M059J (cell line): ENCODE measurements at places on chromosomes 1 and 21.

- peak; percentile 97 for DNase-seq
These were observed 21.7 kb upstream of the TUT4 start for GRCh38 chr1:52574594-52574993.

DNA sequence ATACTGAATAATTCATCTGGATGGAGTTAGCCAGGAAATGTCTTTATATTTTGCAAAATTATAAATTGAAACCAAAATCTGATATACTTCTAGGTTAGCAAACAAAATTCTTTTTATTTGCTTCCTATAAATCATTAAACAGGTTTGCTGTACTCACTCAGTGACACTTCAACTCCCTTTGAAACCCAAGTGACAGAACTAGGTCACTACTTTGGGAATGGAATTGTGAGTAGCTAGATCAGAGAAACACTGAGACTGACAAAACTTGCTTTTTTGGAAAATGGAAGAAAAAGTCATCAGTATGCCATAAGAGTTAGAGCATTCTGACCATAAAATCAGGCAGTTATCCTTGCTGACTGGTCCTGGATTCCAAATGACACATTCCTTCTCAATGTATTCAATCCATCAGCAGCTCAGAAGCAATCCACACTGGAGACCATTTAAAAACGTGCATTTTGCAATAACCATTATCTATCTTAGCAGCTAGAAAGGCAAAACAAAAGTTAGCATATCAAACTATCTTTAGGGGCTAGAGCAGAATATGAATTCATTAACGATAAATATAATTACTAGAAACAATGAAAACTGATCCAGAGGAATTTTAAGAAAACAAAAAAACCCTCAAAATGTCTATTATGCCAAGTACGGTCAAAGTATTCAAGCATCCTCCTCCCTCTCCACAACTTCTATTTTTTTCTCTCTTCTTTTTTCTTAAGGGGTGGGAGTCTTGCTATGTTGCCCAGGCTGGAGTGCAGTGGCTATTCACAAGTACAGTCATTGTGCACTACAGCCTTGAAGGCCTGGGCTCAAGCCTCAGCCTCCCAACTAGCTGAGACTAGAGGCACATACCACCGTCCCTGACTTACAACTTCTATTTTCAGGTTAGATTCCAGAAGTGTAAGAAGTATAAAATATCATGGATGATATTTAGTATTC, 60.1 kb downstream of the HNRNPR start:
- DNase-seq: peak; percentile 66

- DNase-seq: peak; percentile 24
These were observed 70.2 kb downstream of the UCK2 start for GRCh38 chr1:165897326-165898303.

DNA sequence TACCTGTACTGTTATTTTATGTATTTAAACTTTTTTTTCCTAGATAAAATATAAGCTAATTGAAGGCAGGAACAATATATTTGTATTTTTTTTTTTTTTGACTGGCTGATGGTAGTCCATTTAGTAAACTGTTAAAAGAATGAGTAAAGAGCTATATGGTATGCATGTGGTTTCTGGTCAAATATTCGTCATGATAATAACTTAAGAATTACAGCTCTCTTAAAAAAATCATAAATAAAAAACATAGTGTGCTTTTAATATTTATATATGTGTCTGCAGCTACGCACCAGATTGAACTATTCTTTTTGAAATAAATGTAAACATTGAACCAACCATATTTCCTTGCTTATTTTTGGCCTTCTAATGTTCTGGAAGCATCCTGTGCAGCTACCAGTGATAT, 272.3 kb upstream of the C1orf105 start:
- DNase-seq: no peak

- peak; percentile 75 for DNase-seq
These were observed 71.1 kb upstream of the DIRAS3 start for GRCh38 chr1:68121536-68121935.

DNA sequence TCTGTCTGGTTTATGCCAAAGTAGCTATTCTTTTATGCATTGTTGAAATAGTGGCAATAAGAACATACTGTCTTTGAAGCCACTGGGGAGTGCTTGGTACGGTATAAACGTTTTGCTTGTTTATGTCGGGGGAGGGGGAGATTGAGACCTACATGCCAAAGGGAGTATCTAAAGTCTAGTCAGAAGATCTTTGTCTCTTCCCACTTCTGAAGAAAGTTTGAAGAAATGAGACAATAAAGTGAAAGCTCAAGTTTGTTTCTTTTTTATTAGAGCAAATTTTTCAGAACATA, 6.8 kb downstream of the AKIRIN1 start:
- no peak for DNase-seq

- no peak for DNase-seq
These were observed 42.3 kb upstream of the RUNX3 start for GRCh38 chr1:24972221-24972914.

DNA sequence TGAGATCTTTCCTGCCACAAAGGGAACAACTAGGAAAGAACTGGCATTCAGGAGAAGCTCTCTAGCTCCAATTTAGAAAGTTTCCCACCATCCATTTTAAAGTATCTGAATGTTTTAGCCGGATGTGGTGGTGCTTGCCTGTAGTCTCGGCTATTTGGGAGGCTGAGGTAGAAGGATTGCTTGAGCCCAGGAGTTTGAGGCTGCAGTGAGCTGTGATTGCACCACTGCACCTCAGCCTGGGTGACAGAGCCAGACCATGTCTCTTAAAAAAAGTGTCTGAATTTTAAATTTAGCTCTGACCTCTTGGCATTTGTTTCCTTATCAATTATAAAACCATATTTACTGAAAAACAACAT, 67.2 kb downstream of the RPAP2 start:
- no peak for DNase-seq

GRCh38 chr21:25297117-25297516, 310.2 kb downstream of the MRPL39 start:
- DNase-seq: no peak

GRCh38 chr1:72037745-72038343, 244.5 kb downstream of the NEGR1 start:
- peak; percentile 30 for DNase-seq

- DNase-seq: peak; percentile 92
These were observed 78.9 kb downstream of the CLEC20A start for GRCh38 chr1:178417858-178418257.

DNA sequence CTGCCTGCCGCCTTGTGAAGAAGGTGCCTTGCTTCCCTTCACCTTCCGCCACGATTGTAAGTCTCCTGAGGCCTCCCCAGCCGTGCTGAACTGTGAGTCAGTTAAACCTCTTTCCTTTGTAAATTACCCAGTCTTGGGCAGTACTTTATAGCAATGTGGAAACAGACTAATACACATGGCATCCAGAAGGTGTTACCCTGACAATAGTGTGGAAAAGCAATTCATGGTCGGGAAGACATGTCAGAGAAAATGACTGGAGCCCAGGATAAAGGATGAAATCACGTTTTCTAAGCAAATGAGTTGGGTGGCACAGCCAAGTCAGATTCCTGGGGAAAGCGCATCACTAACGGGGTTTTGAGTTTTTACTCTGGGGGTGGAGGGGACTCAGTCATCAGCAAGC, 76.4 kb downstream of the HLCS start:
- DNase-seq: no peak

GRCh38 chr1:77063118-77063517, 156.1 kb downstream of the PIGK start:
- peak; percentile 7 for DNase-seq

- DNase-seq: no peak
These were observed 1587.3 kb downstream of the NCAM2 start for GRCh38 chr21:22585558-22585957.

DNA sequence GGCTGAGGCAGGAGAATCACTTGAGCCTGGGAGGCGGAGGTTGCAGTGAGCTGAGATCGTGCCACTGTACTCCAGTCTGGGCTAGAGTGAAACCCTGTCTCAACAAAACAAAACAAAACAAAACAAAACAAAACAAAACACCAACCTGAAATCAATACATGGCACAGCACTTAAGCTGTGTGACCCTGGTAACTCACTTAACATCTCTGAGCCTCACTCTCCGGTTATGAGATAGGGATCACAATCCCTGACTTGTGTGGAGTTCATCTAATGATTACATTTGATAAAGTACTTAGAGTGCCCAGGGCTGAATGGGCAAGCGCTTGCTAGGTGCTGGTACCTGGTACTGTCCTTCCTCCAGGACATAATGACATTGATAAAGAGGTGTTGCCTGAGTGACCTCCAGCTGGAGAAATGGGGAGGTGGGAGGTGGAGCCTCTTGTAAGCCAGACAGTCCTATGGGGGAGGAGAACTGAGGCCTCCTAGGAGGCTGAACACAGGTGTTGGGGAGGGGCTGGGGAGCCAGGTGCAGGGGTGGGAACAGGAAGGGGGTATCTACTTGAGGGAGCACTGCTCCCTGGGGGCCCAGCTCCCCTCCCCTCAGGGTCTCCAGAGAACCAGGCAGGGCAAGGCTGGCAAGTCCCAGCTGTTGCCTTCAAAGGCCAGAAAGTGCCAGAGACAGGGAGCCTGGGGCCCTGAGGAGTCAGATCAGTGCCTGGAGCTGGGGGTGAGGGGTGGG, 17.9 kb downstream of the FOXO6 start:
- no peak for DNase-seq

DNA sequence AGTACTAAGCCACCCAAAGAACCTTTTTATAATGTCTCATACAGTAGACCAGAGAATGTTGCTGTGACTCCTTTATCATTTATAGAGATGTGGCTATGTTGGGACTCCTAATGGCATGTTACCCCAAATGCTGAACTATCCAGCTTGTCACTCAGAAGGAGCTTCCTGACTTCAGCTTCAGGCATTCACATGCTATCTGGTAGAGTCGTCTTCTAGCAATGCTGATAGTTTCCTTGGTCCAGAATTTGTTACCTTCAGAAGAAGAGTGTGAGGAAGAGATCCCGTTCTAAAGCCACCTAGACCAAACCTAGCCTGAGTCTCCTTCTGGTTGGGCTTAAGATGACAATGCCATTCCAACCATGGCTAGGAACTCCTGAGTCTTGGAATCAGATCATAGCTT, 68.1 kb downstream of the OLFML2B start:
- DNase-seq: no peak

DNA sequence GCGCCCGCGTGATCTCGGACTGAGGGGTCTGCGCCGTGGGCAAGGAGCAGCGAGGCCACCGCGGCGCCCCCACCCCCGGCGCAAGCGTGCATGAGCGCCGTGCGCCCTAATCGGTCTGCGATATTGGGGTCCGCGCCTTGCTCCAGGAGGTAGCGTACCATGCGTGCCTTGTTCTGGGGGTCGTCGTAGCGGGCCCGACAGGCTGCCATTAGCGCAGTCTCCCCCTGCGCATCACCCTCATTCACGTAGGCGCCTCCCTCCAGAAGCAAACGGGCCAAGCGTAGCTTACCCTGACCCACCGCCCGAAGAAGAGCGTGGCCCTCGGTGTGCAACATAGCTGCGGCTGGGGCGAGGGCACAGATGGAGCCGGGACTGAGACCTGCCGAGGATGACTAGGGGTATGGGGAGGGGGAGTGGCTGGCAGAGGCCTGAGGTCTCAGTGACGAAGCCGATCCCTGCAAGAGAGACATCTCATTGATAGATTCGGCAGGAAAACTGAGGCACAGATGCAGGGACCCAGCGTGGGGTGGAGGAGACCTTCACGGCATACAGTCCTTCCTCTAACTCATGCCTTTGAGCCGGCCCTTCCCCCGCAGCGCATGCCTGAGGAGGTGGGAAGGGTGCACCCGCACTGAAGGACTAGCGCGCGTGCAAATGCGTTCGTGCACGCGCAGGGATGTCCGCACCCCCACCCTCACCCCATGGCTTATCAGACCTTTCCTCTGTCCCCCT, 2.8 kb downstream of the ANKRD34A start:
- peak; percentile 42 for DNase-seq

DNA sequence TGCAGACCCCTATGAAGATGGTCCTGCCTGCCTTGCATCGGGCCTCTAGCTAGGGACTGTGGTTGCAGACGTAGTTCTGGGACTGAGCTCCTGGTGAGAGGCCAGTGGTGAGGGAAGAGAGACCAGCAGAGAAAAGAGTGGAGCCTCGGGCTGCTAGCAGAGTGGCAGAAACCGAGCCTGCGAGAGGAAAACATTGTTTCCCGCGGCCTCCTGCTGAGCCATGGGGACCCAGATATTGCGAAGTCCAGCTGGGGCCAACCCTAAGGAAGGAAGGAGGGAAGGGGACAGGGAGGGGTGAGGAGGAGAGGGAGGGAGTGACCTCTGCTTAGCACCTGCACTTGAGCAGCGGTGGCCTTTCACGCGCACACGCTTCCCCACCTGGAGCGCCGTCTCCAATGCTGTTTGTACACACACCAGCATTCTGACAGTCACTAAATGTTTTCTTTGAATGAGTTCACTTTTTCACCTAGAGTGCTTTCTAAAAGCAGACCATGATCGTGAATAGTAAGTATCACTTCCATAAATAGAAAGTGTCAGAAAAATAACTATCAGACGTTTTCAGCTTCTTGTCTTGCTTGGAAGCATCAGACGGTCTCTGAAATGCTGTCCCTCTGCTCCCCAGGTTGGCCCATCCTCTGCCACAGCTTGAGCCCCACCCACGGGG, 2.5 kb upstream of the FNDC10 start:
- DNase-seq: no peak

DNA sequence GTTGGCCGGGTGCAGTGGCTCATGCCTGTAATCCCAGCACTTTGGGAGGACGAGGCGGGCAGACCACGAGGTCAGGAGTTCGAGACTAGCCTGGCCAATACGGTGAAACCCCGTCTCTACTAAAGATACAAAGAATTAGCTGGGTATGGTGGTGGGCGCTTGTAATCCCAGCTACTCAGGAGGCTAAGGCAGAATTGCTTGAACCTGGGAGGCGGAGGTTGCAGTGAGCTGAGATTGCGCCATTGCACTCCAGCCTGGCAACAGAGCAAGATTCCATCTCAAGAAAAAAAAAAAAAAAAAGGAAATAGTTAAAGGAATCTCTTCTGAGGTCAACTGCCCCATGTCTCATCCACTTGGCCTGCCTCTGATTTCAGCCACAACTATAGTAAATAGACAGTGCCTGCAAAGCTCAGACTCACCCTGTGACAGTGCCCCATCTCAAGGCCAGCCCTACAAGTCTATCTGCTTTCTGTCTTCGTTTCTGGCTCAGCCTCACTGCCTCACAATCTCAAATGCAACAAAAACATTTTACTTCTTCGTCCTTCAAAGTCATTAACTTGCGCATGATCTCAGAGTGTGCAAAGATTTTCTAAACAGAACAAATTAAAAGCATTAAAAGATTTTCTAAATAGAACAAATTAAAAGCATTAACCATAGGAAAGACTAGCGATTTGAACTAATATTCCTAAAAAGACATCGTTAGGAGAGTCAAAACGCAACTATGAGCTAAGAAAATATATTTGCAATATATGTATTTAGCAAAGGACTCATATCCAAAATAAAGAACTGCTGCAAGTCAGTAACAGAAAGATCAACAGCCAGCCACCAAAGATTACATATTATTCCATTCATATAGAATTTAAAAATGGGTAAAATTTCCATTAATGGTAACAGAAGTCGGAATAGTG, 65.0 kb upstream of the PRDX6 start:
- peak; percentile 94 for DNase-seq
